ENCODE measurements at places on chromosomes 5 and 9.

- no peak for DNase-seq
These were observed 143.8 kb downstream of the SMARCA2 start for GRCh38 chr9:2158766-2159430.

DNA sequence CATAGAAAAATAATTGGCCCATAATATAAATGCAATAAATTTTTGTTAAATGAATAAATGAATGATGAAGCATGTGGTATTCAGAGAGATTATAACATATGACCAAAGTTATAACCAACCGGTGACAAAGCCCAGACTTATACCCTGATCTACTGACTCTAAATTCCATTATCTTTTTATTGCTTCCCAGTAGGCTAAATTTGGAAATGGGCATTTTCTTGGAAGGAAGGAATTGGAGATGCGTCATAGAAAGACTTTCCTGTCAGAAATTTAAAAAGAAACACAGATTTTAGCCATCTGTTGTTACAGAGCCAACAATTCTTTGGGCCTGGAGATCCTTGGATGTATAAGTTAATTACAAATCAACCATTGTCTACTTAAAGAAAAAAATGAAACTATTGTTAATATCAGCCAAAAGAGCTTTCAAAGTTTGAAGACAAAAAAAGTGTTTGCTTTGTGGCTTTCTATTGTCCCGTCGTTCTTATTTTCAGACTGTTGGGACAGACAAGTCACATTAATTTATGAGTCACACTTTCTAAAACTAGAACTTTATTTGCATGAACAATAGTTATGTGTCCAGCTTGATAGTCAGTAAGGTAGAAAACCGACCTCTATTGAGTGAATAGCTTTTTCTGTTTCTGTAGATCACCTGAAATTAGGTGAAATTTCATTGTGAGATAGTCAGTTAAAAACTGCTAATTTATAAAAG, 428.7 kb downstream of the GABRG2 start:
- DNase-seq: no peak

DNA sequence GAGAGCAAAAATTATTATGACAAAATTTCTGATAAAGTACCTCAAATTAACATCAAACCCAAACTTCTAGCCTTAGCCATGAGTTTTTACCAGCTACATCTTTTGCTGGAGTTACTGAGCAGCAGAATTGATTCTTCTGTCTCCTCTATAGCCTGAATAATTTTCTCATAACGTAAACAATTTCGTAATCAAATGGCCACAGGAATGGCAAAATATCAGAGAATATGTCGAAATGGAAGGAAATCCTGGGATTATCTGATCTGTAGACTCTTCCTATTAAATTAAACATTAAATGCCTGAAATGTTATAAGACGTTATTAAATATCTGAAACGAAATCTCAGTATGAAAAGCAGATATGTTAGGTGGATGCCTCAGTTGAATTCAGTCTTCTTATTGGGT, 41.1 kb downstream of the LURAP1L start:
- DNase-seq: no peak

- no peak for DNase-seq
These were observed 475.3 kb upstream of the RIOK2 start for GRCh38 chr5:97658116-97658900.

- no peak for DNase-seq
These were observed 34.4 kb downstream of the FEM1C start for GRCh38 chr5:115510145-115510645.

DNA sequence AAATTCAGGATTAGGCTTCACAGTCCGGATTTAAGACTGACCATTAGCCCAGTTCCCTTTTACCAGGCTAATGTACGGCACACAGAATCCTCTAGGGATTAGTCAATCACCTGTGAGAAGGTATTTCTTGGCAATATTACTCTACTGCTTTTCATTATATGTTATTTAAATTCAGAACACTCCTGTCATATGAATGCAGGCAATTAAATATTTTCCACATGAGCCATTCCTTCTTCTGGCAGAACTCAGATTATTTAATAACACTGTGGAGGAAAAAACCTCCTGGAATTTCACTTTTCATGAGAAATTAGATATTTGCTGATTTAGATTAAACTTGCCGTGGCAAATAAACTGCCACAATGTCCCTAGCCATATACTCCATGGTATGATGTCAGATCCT, 1357.5 kb upstream of the C9orf72 start:
- no peak for DNase-seq

DNA sequence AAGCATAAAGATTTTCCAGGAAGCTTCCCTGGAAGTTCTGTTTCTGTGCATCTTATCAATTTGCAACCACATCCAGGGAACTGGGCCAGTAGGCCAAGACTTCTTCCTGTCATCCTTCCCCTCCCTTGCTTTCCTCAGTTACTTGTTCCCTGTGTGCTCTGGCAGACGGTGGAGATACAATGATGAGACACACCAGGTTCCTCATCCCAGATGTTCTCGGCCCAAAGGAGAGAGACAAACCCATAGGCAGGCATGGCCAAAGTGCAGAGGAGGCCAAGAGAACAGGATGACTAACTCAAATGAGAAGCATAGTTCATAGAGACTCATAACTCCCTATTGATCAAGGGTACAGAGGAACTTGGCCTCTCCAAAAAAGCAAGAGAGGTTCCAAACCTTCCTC, 652.6 kb downstream of the CCDC171 start:
- no peak for DNase-seq
